Osteocyte (in vitro differentiated cells): ENCODE measurements at places on chromosomes 1 and 21.

- no peak for DNase-seq
Observed at GRCh38 chr1:158939180-158939579, 7.8 kb downstream of the PYHIN1 start.

- no peak for DNase-seq
Observed at GRCh38 chr1:25527226-25527846, 16.1 kb upstream of the LDLRAP1 start.

GRCh38 chr1:32716312-32717148 is 14.0 kb upstream of the SYNC start:
- no peak for DNase-seq

DNA sequence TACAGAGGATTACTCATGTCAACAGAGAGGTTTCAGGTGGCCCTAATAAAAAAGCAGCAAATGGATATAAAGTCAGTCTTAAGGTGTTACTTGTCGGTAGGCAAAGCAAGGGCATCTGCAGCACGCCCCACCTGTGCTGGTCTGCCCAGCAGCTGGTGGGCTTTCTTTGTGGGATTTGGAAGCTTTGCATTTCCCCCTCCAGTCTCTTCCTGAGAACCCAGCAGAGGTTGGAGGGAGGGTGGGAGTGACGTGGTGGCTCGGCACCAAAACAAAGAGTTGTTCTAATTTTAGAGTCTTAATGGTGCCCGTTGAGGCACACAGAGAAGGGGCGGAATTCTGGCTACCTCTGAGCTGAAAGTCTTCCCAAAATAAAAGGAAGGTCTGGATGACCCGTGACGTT is 4.8 kb upstream of the PCBP3 start:
- peak; percentile 54 for DNase-seq

DNA sequence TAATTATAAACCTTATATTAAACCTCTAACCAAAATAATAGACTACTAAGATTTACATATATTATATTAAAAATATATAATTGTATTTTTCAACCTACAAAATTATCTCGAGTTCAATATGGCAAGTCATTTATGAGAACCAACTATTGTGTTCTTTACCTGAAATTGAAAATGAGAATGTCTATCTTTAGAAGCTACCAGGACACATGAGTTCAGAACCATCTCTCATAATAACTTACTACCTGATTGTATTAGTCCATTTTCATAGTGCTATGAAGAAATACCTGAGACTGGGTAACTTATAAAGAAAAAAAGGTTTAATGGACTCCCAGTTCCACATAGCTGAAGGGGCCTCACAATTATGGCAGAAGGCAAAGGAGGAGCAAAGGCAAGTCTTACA is 6.8 kb downstream of the HAO2 start:
- no peak for DNase-seq

DNA sequence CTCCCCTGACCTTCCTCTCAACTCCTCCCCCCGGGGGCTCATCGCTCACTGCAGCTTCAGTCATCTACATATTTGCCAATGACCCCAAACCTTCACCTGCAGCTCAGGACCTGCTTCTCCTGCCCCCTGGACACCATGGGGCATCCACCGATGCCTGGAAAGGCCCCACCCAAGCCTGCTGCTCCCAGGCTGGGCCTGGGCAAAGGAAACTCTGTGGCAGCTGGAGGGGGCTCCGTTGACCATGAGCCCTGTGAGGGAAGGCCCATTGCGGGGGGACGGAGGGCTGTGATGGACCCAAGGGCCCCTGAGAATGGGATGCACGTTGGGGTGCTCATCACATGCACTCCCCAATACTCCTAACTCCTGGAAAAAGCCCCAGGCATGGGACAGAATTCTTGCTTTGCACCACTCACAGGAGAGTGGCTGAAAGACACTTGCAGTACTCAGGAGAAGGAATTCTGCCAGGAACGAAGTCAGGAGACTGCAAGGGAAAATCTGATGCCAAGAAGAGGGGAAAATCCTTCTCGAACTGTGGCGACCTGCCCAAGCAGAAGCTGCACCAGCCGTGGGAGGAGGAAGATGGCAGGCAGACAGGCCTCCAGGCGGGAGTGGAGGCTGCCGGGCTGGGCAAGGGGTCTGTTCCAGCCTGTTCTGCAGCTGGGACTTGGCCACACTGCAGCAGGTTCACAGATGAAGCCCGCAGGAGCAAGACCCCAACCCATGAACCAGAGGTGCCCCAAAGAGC is 18.4 kb downstream of the MATN1 start:
- DNase-seq, result no peak

GRCh38 chr1:156180471-156180870 is 13.4 kb upstream of the SLC25A44 start:
- DNase-seq, result no peak

DNA sequence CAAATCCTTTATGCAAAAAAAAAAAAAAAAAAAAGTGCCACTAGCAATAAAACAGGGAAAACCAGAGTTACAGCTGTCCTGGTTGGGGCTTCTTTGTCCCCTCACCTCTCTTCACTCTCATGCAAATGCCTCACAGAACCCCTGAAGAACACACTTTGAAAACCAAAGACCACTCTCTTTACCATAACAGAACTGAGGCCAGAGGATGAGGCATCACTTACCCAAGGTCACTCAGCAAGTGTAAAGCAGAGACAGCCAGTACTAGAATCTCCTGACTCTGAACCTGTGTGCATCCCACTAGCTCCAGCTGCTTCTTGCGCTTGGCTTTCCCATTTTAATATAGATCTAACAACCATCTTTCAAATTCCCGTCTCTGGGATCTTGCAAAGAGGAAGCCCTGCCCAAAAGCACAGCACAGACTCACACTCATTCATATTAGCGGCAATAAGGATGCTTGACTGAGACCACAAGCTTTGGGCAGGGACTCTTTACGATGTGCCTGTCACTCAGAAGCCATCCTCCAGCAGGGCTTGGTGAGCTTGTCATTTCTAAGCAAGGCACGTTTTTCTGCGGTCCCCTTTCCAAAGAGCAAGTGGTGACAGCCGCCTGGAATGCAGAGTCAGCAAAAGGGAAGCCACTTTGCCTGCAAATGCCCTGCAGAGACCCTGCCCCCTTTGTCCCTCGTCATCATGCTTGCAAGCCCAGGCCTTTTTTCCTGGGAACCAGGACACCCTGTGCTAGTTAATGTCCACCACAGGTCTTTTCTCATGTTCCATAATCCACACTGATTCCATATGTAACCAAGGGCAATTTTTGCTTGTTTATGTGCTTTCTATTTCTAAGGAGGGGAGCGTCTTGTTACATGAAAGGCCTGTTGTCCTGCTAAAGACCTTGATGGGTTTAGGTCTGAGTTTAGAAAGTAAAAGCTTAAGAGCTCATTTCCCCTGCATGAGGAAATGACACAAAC is 76.5 kb upstream of the NFIA start:
- DNase-seq, result no peak

DNA sequence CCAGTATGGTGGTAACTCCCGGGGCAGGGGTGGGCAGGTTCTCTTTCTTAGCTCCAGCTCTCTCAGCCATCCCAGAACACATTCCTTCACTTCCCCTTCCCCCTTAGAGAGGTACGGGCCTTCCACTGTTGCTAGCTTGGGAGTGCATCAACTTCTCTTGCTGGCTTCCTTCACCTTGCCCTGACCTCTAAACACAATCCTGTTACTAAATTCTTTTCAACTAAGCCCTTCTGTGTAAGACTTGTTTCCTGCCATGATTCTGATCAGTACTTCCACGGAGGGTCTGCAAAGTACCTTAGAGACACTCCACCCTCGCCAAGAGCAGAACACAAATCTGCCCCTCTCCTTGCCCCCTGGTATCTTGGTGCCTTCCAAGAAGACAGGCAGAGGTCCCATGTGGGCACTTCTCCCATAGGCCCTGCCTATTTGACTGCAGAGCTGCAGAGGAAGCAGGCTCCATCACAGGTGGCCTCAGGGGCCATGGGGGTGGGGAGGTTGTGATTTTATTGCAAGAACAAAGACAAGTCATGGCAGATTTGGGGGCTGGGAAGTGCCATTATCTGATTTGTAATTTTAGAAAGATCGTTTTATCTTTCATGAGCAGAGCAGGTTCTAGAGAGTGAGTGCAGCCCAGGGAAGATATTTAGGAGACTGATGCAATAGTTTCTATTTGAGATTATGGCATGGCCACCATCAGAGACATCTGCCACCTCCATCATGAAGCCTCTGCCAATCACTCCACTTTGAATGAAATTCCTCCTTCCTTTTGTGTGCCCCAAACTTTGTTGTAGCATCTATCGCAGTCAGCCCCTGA is 182.5 kb upstream of the JUN start:
- DNase-seq, result no peak

DNA sequence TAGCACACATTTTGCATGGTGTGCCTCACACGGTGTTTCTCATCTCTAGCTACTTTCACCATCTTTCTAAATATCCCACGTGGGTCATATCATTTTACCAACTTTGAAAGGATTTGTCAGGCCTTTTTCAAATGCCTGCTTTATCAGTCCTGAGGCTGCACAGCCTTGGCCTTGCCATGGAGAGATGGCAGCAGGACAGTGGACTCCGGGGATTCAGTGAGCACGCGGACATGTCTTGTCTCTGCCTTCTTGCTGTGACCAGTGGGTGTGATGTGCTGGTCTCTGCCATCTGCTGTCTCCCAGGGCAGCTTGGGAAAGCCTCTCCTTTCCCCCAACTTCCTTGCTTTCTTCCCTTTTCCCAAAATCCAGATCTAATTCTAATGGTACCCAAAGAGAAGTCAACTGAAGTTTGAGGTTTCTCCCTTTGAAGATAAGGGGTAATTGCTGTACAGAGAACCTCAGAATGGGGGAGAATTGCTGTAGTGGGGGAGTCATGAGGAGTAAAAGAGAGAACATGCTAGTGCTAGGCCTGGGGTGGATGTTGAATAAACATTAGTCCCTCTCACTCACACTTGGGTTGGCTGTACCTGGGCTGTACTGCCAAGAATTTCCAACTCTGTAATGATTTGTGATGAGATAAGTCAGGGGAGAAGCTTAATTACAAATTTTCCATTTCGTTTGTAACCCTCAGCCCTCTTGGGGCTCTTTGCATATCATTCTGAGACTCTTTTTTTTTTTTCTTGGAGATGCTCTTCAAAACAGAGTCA is 99.5 kb downstream of the GALNT2 start:
- DNase-seq, result peak; percentile 32

DNA sequence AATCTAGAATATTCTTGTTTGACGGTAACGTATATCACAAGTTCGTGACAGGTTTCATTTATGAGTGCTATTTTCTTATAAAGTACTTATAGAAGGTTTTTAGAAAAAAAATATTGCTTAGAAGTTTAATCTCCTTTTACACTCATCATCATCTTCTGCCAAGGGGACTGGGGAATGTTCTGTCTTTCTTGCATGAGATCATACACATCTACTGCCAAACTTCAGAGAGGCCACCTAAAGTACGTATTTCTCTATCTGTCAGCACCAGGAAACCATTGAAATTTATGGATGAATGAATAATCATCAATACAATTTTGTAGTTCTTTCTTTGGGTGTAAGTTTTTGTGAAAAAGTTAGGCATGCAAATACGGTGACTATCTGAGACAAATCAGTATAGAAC is 245.8 kb downstream of the SPATA17 start:
- DNase-seq, result no peak

GRCh38 chr1:246687002-246687401 is 37.2 kb upstream of the SCCPDH start:
- no peak for DNase-seq

- no peak for DNase-seq
Observed at GRCh38 chr1:156424806-156425432, 55.9 kb downstream of the RHBG start.

DNA sequence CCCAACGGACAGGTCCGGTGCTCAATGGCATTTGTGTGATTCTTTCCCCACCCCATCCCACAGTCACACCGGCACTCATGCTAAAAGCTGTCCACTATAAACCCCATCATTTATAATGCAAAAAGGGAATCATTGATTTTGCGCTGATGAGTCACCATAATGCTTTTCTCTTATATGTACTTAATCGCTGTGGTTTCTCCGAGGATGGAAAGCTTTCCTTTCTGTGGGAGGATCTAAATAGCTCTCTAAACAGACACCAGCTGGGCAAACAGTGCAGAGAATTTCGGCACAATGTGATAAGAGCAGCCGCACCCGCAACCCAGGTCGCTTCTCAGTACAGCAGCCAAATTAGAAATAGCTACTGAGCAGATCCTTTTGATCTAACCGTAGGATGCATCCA is 85.6 kb downstream of the SETD4 start:
- DNase-seq, result no peak

GRCh38 chr1:157363660-157364140 is 188.6 kb downstream of the FCRL5 start:
- no peak for DNase-seq

- no peak for DNase-seq
Observed at GRCh38 chr1:233689748-233690254, 75.9 kb downstream of the KCNK1 start.

GRCh38 chr1:153371231-153371630 is 4.2 kb downstream of the S100A12 start:
- DNase-seq, result no peak

GRCh38 chr1:57420981-57421785 is 2.7 kb downstream of the DAB1 start:
- no peak for DNase-seq

GRCh38 chr1:26838474-26839338 is 12.2 kb downstream of the ZDHHC18 start:
- DNase-seq, result no peak

- peak; percentile 83 for DNase-seq
Observed at GRCh38 chr21:45992301-45993209, 11.0 kb downstream of the COL6A1 start.

- peak; percentile 90 for DNase-seq
Observed at GRCh38 chr21:37758982-37759381, 157.3 kb downstream of the KCNJ6 start.

GRCh38 chr1:245166471-245166885 is 11.7 kb downstream of the KIF26B start:
- DNase-seq, result no peak

DNA sequence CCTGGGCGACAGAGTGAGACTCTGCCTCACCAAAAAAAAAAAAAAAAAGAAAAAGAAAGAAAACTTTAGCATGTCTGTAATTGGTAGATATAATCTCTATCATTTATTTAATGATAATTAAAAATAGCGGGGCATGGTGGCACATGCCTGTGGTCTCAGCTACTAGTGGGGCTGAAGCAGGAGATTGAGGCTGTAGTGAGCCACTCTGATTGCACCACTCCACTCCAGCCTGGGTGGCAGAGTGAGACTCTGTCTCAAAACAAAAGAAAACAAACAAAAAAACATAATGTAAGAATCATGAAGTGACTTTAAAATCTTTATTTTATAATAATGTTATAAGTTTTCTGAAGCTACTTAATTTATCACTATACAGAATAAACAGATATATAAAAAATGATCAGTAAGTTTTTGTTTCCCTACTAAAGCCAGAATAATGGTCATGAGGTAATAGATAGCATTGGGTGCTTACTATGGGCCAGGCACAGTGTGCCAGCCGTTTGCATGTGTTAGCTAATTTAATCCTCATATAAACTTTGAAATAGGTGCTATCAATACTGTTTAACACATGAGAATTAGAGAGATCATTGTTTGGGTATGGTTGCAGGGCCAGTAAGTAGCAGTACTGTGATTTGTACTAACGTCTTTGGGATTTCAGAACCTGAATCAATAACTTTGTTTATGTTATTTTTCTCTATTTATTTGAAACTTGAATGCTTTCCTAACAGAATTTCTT is 23.8 kb downstream of the CLIC4 start:
- DNase-seq, result no peak
